ENCODE measurements at places on chromosomes 6 and 20.

DNA sequence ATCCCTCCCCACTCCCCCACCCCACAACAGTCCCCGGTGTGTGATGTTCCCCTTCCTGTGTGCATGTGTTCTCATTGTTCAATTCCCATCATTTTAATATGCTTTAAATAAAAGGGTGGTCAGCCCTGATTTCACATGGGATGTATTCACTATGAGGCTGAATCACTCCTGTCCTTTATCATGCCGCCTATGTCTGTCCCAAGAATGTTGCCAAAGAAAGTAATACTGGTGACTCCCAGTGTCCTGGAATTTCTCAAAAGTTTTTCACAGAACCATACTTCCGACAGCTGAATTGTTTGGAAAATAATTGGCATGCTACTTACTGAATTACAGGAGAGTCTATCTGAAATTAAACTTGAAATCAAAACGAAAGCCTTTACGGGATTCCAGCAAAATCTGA lies 217.7 kb downstream of the HAO1 start:
- DNase-seq: no peak

DNA sequence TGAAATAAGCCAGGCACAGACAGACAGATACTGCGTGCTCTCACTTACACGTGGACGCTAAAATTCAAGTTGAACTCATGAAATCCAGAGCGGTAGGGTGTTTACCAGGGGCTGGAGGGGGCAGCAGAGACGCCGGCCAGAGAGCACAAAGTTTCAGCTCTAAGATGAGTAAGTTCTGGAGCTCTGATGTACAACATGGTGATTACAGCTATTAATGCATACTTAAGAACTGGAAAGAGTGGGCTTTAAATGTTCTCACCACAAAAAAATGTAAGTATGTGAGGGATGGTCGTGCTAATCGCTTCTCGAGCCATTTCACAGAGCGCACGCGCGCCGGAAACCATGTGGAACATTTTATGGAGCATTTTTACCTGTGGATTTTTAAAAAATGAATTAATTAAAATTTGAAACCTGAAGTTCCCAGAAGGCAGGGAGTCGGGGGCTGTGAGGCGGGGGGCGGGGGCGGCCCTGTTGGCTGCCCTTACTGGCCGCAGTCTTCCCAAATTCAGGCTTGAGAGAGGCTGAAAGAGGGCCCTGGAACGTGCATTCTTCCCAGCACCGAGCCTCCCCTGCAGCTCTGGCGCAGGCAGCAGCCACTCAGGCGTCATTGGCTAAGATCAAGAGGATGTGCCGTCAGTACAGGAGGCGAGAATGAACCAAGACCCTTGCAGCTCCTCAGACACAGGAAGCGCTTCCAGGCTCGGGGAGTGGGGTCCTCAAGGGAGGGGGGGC lies 8.5 kb upstream of the SLCO4A1 start:
- no peak for DNase-seq

- DNase-seq: no peak
Observed at GRCh38 chr6:1202201-1202600, 109.7 kb upstream of the FOXQ1 start.

DNA sequence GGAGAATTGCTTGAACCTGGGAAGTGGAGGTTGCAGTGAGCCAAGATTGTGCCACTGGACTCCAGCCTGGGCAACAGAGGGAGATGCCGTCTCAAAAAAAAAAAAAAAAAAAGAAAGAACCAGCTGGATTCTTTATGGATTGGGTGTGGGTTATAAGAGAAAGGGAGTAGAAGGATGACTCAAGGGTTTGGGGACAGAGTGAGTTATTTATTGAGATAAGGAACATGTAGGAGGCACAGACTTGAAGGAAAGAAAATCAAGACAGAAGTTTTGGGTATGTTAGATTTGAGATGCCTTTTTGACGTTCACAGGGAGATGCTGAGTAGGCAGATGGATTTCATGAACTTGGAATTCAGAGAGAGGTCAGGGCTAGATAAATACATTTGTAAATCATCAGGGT lies 47.6 kb downstream of the KIZ start:
- DNase-seq: no peak

GRCh38 chr20:39326050-39326449 lies 363.9 kb downstream of the DHX35 start:
- DNase-seq: no peak

DNA sequence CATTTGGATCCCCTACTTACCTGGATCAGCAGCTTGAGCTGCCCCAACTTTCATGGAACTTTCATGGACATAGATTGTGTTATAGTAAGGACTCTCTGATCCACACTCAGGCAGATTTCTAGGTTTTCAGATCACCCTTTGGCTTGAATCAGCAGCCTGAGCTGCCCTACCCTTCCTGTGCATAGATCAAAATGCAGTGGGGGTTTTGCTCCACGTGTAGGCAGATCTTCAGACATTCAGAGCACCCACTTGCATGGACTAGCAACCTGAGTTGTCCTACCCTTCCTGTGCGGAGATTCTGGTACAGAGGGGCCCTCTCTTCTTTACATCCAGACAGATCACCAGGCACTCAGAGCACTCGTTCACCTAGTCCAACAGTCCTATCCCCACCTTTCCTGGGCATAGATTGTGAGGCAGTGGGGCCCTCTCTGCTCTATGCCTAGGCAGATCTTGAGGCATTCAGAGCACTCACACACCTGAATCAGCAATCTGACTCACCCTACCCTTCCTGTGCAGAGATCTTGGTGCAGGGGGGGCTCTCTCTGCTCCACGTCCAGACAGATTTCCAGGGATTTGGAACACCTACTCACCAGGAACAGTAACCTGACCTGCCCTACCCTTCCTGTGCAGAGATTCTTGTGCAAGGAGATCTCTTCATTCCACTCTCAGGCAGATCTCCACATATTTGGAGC lies 705.2 kb upstream of the NRSN1 start:
- no peak for DNase-seq

DNA sequence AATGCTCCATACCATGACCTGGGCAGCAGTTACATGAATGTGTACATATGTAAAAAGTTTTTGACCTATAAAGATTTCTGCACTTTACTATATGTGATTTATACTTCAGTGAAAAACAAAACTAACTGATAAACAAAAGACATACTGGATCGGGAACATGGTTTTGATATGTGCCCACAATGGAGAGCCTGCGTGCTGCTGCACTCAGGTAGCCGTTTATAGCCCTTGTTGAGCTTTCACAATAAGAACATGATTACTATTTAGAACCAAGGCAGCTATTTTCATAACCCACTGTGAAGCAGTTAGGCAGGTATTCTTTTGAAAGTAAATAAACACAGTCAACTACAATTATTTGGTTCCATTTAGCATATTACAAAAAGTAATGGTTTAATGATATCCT lies 195.9 kb upstream of the RAB32 start:
- DNase-seq: no peak

- DNase-seq: no peak
Observed at GRCh38 chr6:32254761-32255198, 30.9 kb upstream of the NOTCH4 start.

- no peak for DNase-seq
Observed at GRCh38 chr6:37555040-37555781, 55.5 kb upstream of the CCDC167 start.

- no peak for DNase-seq
Observed at GRCh38 chr6:26576929-26577719, 19.6 kb upstream of the ABT1 start.

GRCh38 chr6:168115748-168116437 lies 36.9 kb upstream of the FRMD1 start:
- no peak for DNase-seq
